ENCODE measurements at places on chromosomes 13 and 19.

DNA sequence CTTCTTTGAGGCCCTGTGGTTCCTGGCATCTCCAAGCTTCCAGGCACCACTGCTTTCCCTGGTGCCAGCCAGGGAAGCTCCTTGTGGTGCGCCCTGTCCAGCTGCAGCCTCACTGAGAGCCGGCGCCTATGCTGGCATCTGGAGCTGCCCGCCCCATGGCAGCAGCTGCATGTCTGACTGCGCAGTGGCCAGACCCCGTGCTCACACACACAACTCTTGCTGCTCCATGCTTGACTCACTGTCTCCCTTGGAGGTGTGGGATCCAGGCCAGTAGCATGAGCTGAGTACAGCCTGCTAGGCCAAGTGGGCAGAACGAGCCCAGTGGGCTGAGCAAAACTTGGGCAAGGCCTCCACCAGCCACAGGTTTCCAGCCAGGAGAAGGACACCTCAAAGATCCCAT lies 11.5 kb upstream of the SUPT20H start:
- H3K4me3 ChIP-seq, result no peak overlapping the region
- DNase-seq, result no peak
- no peaks in the 10 kb centered on the region for H3K27me3 ChIP-seq
- peaks cover 11% of the 10 kb centered on the region for H3K4me1 ChIP-seq
- H3K36me3 ChIP-seq, result no peaks in the 10 kb centered on the region

- no peaks in the 10 kb centered on the region for H3K36me3 ChIP-seq
- H3K27me3 ChIP-seq, result peaks cover 8% of the 10 kb centered on the region
- peaks cover 5% of the 10 kb centered on the region for H3K4me1 ChIP-seq
- no peak overlapping the region for H3K4me3 ChIP-seq
- no peak overlapping the region for H3K27ac ChIP-seq
Observed at GRCh38 chr19:42115219-42115618, 17.0 kb downstream of the POU2F2 start.

DNA sequence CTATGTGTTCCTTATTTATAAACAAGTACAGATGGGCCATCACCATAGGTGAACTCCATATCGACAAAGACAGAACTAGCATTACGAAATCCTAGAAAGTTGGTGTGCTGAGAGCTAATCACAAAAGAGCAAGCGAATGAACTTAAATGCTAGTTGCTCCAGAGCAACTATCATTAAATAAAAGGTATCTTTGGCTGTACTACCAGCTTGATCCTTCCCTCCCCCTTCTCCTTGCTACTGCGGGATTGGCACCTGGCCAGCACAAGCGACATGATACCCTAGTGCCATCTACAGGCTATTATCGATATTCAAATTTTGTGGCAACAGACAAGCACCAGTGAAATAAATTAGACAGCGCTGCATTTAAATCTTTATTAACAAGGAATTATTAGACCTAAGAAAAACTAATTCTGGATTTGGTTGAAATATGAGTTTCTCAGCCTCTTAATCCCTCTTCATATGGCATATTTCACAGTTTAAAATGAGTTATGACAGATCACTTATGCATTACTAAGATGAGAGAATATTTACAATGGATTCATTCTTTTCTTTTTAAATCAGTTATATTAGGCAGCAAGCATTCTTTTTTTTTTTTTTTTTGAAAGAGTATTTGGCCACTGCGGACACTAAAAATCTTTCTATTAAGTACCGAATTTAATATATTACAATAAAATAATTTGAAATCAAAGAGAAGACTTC lies 5.8 kb downstream of the PCDH9 start:
- peaks cover 8% of the 10 kb centered on the region for H3K36me3 ChIP-seq

DNA sequence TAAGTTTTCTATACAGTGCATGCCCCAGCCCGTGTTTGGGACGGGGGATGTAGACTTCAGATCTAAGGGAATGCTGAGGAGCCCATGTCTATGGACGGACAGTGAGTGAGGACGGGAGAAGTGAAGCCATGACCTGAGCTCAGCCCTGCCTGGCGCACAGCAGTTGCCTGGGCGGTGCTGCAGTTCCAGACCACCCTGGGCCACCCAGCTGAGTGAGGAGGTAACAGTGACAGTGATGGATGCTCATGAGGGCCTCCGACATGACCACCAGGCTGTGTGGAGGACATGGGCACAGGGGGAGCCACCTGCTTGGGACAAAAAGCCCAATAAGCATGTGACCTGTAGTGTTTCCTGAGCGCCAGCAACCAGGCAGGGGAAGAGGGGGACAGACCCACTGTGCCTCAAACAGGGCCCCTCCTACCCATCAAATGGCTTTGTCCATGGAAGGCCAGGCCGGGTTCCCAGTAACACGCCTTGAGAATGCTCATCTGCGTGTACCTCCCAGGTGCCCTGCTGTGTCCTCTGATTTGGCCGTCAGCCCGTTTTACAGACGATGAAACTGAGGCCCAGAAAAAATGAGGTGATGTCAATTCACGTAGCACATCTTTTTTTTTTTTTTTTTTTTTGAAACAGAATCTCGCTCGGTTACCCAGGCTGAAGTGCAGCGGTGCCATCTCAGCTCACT lies 22.6 kb downstream of the NOSIP start:
- H3K27ac ChIP-seq, result no peak overlapping the region
- H3K27me3 ChIP-seq, result no peaks in the 10 kb centered on the region
- DNase-seq, result no peak
- peaks cover 28% of the 10 kb centered on the region for H3K36me3 ChIP-seq
- H3K4me3 ChIP-seq, result no peak overlapping the region

DNA sequence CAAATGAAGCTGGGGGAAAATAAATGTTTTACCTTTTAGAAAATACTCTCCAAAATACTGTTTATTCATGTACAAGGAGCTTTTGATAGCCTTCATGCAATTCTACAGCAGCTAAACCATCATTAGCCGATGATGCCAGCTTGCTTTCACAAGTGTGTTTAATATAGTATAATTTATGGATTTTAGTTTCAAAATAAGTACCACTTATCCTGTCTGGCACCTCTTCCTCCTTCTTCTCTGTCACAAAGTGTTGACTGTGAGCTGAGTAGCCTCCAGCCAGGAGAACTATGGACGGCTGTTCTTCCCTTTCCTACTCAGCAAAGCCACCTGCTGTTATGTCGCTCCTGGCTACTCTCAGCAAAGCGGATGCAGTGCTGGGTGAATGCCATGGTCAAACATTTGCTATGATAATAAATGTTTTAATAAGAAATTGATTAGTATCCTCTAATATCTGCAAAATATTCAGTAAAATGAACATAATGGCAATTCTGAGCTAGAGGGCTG lies 238.2 kb downstream of the LIG4 start:
- peaks cover 13% of the 10 kb centered on the region for H3K27me3 ChIP-seq
- no peaks in the 10 kb centered on the region for H3K36me3 ChIP-seq
- H3K4me1 ChIP-seq, result no peaks in the 10 kb centered on the region
- H3K4me3 ChIP-seq, result no peak overlapping the region
- DNase-seq, result no peak
- no peak overlapping the region for H3K27ac ChIP-seq

- H3K36me3 ChIP-seq, result no peaks in the 10 kb centered on the region
- no peak overlapping the region for H3K27ac ChIP-seq
- no peaks in the 10 kb centered on the region for H3K4me1 ChIP-seq
Observed at GRCh38 chr19:11881151-11881800, 6.3 kb upstream of the ZNF69 start.

DNA sequence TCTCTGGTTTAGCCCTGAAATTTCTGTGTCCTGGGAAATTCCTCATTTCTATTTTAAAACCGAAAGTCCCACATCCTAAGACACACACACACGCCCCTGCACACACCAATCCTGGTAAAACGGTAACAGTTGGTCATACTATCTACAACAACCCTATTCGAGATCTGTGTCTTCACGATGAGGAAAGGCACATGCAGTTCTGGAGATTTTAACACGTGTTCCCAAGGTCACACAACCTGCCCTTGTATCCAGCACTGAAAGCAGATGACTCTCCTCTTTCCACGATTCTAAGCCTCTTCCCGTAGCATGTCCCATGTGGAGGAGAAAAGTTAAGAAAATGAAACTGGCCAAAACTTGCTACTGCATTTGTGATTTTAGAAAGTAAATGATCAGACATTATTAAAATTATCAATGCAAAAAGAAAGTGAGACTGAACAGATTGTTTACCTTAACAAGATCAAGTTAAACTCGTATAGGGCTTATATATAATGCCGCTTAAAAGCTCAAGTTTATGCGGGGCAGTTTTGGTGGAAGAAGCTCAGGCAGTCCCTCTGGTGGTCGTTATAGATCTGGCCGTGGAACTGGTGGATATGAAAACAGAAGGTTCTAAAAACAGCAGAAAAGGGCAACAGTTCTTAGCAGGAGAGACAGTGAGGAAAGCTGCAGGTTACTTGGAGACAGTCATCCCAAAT lies 32.7 kb downstream of the VSTM1 start:
- no peak overlapping the region for H3K27ac ChIP-seq
- H3K4me3 ChIP-seq, result no peak overlapping the region
- H3K4me1 ChIP-seq, result peaks cover 2% of the 10 kb centered on the region
- H3K36me3 ChIP-seq, result no peaks in the 10 kb centered on the region
- no peak for DNase-seq

DNA sequence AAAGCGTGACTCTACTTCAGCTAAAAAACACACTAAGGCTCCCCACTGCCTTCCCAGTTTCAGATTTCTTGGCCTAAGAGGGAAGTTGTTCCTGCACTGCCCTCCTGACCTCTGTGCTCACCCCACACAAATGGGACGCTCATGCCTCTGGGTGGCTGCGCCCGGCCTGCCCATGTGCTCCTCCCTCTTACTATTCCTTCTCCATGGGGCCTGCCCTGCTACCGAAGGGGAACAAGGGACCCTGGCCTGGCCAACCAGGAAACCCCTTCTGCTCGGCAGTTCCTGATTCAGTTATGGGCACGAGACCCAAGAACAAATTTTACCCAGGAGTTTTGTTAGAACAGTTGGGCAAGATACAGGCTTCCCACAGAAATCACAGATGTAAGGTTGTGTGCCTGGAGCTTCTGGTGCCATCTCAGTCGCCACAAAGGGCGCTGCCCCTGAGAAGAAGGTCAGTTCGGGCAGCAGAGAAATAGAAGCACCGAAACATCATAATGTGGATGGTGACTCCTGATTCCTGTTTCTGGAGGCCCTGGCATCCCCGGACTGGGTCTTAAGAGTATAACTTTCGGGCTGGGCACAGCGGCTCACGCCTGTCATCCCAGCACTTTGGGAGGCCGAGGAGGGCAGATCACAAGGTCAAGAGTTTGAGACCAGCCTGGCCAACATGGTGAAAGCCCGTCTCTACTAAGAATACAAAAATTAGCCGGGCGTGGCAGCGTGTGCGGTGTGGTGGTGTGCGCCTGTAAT lies 5.4 kb upstream of the PLPP2 start:
- no peak overlapping the region for H3K4me3 ChIP-seq
- H3K27me3 ChIP-seq, result peaks cover 48% of the 10 kb centered on the region
- H3K36me3 ChIP-seq, result no peaks in the 10 kb centered on the region
- no peak for DNase-seq
- no peak overlapping the region for H3K27ac ChIP-seq
- peaks cover 14% of the 10 kb centered on the region for H3K4me1 ChIP-seq

GRCh38 chr13:97307882-97308624 lies 85.9 kb downstream of the MBNL2 start:
- peak overlapping the region; percentile 44 for H3K27ac ChIP-seq
- no peak overlapping the region for H3K4me3 ChIP-seq
- peaks cover 12% of the 10 kb centered on the region for H3K36me3 ChIP-seq
- DNase-seq, result no peak

- DNase-seq, result no peak
- no peaks in the 10 kb centered on the region for H3K36me3 ChIP-seq
- no peak overlapping the region for H3K4me3 ChIP-seq
- peaks cover 36% of the 10 kb centered on the region for H3K27me3 ChIP-seq
- H3K4me1 ChIP-seq, result peaks cover 9% of the 10 kb centered on the region
- H3K27ac ChIP-seq, result no peak overlapping the region
Observed at GRCh38 chr19:5478925-5479588, 23.8 kb downstream of the ZNRF4 start.

DNA sequence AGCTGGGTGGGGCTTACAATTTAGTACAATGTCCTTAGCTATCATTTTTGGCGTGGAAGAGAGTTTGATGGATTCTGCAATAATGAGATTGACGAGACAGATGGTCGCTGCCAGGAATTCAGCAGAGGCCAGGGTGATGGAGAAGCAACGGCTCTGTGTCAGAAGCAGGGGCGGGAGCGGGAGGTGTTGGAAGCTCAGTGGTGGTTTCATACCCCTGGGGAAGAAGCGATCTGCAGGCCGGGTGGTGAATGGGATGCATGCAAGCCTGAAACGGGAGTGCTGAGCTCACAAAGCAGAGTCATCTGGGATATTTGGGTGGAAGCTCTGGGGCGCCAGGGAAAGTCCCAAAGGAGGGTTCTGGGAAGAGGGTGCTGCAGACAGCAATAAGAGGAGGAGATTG lies 370.8 kb downstream of the ZNF536 start:
- peaks cover 29% of the 10 kb centered on the region for H3K27me3 ChIP-seq
- H3K4me1 ChIP-seq, result peaks cover 11% of the 10 kb centered on the region
- no peak overlapping the region for H3K4me3 ChIP-seq
- no peak for DNase-seq

DNA sequence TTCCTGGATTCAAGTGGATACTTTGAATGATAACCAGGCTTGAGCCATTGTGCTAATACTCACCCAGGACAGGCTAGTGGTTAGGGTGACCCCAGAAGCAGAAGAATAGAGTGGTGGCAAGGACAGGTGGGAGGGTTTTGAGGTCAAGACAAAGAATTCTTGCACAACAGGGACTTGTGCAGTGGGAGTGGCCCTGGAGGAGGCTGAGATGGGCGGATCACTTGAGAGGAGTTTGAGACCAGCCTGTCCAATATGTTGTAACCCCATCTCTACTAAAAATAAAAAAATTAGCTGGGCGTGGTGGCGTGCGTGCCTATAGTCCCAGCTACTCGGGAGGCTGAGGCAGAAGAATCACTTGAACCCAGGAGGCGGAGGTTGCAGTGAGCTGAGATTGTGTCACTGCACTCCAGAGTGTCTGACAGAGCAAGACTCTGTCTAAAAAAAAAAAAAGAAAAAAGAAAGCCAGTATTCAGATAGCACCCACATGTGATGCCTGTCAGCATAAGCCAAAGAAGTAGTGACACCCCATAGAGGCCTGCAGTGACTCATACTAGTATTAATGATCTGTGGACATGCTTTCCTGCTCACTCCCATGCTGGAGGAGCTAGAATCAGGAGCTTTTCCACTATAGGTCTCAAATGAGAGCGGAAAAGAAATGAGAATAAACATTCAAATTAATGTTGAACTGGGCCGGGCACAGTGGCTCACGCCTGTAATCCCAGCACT lies 78.7 kb downstream of the RNF17 start:
- H3K36me3 ChIP-seq, result no peaks in the 10 kb centered on the region
- H3K4me1 ChIP-seq, result peaks cover 5% of the 10 kb centered on the region
- H3K4me3 ChIP-seq, result no peak overlapping the region
- H3K27ac ChIP-seq, result no peak overlapping the region
- peaks cover 18% of the 10 kb centered on the region for H3K27me3 ChIP-seq

DNA sequence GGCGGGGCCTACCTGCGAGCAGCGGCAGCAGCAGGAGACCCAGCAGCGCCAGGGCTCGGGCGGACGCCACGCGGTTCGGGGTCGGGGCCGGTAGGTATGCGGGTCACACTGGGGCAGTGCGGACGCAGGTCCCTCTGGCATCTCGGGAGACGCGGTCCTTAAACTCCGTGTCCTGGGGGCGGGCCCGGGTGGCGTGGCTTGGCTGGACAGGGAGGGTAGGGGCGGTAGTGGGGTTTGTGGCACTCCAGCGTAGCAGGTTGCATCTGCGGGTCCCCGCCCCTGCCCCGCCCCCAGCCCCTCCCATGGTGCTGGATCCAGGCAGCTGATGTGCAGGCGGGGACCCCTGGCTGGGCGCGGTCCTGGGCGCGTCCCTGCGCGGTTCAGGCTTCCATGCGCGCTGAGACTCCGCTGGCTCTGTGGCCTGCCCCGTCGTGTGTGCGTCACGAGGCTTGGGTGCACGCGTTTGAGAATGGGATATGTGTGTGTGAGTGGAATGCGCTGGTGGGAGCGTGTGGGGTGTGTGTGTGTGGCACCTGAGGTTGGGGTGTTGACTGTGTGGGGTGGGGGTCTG lies 96.1 kb downstream of the WTIP start:
- no peak overlapping the region for H3K27ac ChIP-seq
- peaks cover 13% of the 10 kb centered on the region for H3K27me3 ChIP-seq
- no peaks in the 10 kb centered on the region for H3K4me1 ChIP-seq
- H3K36me3 ChIP-seq, result peaks cover 3% of the 10 kb centered on the region
- H3K4me3 ChIP-seq, result no peak overlapping the region

All from mesothelial cell of epicardium (in vitro differentiated cells).